AG09319 (cell line): ENCODE measurements at places on chromosomes 16 and 17.

GRCh38 chr17:75090871-75091854 is 3.4 kb downstream of the SLC16A5 start:
- no peak for DNase-seq

DNA sequence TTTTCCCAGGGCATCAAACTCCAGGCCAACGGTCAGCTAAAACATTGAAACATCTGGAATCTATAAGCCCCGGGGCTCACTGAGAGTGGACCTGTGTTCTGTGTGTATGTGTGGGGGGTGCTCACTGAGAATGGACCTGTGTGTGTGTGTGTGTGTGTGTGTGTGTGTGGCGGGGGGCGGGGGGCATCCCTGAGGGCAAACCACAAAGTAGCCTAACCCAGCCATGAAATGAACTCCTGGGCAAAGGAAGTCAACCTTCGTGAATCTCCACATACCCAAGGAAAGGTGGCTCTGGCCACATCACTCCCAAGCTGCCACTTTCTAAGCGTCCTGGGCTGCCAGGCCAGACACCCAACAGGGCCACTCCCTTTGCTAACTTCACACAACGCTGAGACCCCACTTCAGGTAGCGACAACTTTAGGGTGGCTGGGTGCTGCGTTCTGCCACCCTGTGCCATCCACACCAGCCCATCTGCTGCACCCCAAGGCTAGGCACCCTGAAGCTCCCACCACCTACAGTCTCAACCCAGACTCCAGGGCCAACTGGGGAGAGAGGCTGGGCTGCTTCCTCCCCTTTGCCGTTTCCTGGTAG is 1.6 kb downstream of the MAFG start:
- no peak for DNase-seq

DNA sequence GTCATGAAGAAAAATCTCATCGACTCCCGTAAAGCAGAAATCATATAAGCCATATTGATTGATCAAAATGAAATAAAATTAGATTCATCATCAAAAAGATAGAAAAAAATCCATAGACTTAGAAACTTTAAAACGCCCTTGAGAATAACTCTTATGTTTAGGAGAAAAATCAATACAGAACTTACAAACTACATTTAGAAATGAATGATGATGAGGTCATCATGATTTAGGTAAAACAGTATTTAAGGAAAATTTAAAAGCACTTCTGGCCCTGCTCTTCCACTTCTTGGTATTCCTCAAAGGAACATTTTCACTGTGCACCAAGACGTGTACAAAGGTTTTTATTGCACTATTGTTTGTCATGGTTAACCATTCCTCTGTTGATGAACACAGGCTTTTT is 173.4 kb upstream of the PSMD7 start:
- DNase-seq = no peak

DNA sequence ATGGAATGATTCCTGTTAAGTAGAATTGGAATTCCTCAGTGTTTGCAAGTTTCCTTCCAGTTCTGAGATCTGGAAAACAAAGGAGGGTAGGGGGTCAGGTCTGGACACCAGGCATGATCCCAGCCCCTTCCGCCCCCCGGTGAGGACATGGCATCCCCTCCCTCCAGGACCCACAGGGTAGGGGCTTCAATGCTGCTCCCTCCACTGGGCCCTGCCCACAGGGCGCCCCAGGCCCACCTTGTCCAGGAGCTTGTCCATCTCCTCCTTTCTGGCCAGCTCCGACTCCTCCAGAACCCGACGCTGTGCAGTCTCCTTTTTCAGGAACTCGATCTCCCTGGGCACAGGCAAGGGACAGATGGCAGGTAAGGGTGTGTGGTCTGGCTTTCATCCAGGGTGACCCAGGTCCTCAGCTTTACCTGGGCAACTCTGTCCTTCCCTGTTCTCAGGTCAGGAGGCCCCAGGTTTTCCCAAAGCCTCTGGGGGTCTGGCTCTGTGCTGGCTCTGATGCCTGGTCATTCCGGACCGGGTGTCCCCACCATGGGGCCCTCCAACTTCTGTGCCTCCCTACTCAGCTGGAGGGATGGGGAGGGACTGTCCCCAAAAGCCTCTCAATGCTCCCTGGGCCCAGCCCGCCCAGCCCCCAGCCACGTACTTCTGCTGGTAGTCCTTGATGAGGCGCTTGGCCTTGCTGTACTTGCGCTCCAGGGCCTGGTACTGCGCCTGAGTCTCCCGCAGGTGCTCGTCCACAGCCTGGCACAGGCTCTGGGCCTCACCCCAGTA is 5.5 kb upstream of the SAMD14 start:
- no peak for DNase-seq

GRCh38 chr17:44872131-44872768 is 24.6 kb downstream of the HIGD1B start:
- DNase-seq = no peak

DNA sequence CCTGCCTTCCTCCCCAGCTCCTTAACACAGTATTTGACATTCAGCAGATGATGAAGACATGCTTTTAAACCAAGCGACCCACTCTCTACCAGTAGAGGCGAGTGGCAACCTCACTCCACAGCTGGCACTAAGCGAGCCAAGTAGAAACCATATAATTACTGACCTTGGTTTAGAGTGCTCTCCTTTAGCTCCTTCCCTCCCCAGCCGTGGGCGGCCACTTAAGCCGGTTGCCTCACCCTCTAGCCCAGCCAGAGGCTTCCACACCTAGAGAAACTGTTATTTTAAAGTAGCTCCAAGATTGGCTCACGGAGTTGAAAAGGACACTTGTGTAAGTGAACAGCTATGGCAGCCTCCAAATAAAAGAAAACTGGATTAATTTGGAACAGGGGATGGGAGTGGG is 109.1 kb upstream of the CRHR1 start:
- DNase-seq = no peak

GRCh38 chr17:72504783-72505182 is 384.0 kb downstream of the SOX9 start:
- no peak for DNase-seq

- no peak for DNase-seq
Observed at GRCh38 chr16:2704166-2704982, 15.7 kb downstream of the PRSS27 start.

DNA sequence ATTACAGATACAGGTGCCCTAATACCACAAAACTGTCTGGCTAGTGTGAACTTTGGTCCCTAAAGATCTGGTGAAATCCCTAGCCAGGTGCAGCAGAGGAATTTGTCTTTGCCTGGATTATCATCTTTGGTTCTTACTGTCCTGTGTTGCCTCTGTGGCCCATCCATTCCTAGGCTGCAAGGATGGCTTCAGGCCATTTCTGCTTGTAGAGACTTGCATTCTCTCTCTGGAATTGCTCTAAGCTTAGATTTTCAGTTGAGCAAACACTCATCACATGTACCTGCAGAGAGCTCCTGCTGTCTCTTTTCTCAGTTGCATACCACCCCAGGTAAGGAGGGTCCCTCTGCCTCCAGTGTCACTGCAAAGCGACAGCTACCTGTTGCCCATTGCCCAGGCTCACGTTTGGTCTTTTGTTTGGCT is 114.9 kb downstream of the PRKCA start:
- no peak for DNase-seq
